ENCODE measurements at places on chromosomes 3 and 15.

- no peak for DNase-seq
Measured at GRCh38 chr3:139772539-139773500, 95.0 kb upstream of the NMNAT3 start.

GRCh38 chr15:85044894-85045293 is 63.2 kb downstream of the PDE8A start:
- DNase-seq: no peak

DNA sequence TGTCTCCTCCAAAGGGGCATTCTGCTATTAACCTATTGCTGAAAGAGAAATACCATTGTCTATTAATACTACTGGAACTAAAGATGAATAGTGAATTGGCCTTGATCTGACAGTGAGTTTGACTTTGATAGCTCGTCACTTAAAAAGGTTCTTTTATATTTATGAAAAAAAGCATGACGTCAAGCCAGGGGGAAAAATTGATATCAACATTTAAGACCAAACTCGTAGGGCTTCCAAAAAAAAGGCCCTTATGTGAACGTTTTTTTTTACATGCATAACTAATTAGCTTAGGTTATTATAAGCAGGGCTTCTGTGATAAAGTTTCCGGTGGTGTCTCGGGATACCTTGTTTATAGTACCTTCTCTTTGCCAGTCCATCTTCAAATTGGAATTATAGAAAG is 63.3 kb upstream of the SAMMSON start:
- DNase-seq: no peak

DNA sequence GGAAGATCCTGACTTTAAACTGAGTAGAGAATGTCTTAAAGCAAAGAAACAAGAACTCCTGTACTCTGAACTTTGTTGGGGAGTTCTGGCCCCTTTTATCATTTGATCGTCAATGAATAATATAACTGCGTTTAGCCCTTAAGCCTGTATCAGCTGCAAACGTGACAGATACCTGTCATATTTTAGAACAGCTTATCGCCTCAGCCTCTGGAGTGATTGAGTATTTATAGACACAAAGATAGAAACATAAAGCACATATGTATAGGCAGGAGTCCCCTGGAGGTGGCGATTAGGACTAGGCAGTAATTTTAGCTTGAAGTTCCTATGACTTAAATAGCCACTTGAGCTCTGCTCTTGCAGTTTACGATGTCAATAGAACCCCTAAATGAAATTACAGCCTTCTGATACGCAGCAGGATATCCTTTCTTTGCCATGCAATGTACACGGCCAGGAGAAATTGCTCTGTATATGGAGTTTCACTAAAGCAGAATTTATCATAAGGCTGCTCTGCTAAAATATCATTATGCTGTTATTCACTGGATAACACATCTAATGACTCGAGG is 321.8 kb downstream of the TIGIT start:
- no peak for DNase-seq

GRCh38 chr3:42368861-42369260 is 41.5 kb downstream of the LYZL4 start:
- no peak for DNase-seq

GRCh38 chr3:162468791-162469190 is 972.2 kb downstream of the OTOL1 start:
- no peak for DNase-seq

DNA sequence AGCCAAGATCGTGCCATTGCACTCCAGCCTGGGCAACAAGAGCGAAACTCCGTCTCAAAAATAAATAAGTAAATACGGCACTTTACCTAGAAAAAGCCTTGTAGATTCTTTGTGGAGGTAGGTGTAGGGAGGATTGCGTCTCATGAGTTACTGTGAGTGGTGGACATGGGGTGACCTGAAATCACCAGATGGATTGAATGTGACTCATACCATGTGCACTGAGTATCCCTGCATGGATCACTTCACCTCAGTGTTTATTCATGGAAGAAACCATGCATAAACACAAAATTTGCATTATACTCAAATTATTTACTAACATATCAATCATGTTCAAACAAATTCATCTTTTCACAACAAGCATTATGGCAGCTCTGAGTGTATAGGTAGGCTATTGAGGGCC is 55.9 kb downstream of the MRPS25 start:
- DNase-seq: no peak

DNA sequence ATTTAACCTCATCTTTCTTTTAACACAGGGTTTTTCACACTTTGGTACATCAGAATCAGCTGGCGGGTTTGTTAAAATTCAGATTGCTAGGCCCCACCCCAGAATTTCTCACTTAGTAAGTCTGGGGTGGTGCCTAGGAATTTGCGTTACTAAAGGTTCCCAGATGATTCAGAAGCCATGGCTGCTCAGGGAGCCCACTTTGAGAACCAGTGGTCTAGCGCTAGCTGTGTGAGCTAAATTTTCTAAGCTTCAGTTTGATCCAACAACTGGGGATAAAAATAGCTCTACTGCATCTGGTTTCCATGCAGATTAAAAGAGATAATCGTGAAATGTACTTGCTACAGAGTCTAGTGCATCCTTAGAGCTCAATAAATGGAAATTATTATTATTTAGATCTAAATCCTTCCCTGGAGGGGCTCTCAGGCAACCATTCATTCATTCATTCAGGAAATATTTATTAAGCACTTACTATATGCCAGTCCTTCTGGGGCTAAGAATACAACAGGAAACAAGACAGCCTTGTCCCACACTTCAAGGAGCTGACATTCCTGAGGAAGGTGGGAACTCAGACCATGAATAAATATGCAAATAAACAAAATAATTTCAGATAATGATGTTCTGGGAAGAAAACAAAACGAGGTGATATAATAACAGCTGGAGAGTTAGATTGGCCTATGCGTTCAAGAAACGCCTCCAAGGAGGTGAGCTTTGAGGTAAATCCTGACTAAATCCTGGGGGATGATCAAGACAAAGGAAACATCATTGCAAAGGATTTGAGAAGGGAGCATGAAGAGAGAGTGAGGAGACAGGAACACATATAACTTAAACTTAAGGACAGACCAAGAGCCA is 3.9 kb upstream of the CIDEC start:
- no peak for DNase-seq

- DNase-seq: peak; percentile 13
Measured at GRCh38 chr3:128447561-128448013, 19.1 kb downstream of the DNAJB8 start.

DNA sequence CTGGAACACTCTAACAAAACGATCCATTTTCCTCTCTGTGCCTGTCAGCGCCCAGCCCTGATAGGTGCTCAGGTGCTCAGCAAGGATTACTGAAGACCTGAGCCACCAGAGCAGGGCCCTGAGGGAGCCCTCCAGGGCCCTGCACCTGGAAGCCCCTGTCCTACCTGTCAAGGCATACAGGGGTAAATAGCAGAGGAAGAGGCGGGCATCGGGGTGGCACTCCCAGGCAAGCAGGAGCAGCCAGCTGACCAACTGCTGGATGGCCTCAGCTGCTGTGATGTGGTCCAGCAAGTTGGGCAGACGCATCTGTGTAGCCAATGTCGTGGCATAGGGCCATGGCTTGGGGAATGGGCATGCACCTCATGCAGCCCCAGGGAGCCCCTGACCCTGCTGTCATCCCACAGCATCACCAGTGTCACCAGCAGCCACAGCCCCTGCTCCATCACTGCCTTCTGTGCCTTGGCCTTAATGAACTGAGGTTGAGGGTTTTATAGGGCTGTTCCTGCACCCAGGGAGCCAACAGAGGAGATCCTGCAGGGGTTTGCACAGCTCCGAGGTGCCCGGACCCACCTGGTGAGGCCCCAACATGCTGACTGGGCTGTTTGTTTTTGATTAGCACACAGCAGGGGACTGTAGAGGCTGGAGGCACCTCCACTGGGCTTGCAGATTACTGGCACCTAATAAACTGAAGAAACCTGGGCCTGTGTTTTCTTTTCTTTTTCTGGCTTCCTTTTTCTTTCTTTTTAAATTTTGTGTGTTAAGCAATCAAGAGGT is 7.9 kb upstream of the WDR6 start:
- no peak for DNase-seq

DNA sequence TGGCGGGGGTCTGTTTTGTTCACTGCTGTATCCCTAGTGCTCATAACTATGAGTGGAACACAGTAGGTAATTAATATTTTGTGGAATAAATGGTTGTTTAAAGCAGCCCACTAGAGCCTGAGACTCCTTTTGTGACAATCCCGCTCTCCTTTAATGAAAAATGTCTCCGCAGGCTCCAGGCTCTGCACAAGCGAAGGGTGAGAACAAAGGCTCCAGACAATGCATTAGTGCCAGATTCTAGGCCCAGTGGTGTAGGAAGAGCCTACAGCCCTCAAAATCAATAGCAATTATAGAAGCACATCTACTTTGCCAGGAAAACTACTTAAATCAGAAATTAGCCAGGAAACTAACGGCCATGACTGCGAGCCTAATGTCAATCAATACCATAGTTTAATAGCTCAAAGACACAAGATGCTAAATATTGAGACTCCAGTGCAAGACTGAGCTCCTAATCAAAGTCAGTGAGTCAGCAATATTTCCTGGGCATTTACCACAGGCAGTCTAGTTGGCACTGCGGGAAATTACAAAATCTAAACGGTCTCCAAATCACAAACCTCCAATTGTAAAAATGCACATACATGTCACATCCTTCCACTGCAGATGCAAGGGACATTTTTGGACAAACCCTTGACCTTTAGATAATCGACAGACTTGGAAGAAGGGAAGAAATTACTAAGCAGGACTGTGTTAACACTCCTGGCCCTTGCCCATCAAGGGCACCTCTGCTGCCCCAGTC is 2.3 kb downstream of the ANXA2 start:
- DNase-seq: no peak

GRCh38 chr15:65580287-65580686 is 30.6 kb downstream of the INTS14 start:
- no peak for DNase-seq

- no peak for DNase-seq
Measured at GRCh38 chr3:178804606-178805005, 267.0 kb downstream of the ZMAT3 start.

- DNase-seq: no peak
Measured at GRCh38 chr3:152706991-152707713, 127.8 kb upstream of the P2RY1 start.

DNA sequence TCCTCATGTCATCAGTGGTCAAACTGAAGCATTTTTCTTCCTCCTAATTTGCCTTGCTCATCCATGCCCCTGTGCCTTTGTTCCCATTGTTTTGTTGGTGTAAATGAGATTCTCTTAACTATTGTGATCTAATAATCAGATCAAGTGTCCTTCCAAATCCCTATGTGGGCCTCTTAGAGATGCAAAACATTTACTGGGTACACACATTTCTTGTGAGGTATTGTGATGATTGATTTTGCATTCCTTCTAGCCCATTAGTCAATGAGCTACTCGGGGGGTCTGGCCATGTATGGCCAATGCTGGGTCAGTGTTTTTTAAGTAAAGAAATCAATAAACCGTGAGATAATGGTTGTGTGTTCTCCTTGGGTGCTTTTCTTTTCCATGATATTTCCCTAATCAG is 580.4 kb downstream of the VGLL3 start:
- no peak for DNase-seq

- DNase-seq: no peak
Measured at GRCh38 chr15:71301958-71302621, 186.8 kb downstream of the THSD4 start.

GRCh38 chr15:70547846-70548487 is 215.4 kb downstream of the UACA start:
- no peak for DNase-seq

DNA sequence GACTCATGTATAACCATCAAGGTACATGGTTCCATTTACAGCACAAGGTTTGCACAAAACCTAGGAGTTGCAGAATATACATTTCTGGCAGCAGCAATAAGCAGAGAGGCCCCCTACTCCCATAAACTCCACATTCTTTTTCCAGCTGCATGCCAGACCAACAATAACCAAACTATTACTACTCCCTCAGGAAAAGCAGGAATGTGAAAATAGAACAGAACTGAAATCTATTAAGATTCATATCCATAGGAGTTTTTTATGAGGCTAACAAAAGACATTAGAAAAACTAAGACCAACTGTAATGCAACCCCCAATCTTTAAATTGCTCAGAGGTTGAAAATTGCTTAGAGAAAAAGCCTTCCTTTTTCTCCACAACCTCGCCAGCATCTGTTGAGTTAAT is 27.6 kb upstream of the TOP2B start:
- DNase-seq: no peak

DNA sequence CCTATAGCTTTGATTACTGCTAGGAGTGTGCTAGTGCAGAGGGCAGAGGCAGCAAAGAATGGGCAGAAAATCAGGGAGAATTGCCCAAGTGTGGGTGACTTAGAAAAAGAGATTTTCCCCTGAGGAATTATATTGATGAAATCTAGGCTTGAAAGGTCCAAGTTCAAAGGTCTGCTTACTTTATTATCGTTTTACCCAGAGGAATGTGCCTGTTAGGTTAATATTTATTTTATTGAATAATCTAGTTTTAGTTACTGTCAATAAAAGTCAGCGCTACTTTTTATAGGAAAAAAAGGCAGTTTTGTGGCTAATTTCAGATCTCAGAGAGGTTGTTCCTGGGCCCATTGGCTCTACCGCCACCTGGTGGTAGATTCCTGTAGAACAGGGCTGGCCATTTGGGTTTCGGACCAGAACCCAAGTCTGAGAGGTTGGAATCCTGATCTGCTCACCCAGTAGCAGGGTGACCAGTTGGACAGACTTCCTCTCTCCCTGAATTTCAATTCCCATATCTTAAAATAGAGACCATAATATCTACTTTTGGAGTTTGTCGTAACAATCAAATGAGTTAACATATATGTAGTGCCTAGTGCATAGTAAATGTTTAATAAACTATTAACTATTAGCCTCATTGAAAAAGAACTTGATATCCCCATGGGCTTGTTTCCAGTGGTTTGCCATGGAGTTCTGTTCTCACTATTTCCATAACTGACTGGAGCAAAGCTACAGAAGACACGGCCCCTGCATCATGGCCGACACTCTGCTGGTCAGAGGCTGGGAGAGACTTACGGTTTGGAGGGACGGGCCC is 62.7 kb upstream of the ZNF148 start:
- peak; percentile 34 for DNase-seq

- DNase-seq: no peak
Measured at GRCh38 chr3:179398574-179399231, 51.2 kb downstream of the MFN1 start.

DNA sequence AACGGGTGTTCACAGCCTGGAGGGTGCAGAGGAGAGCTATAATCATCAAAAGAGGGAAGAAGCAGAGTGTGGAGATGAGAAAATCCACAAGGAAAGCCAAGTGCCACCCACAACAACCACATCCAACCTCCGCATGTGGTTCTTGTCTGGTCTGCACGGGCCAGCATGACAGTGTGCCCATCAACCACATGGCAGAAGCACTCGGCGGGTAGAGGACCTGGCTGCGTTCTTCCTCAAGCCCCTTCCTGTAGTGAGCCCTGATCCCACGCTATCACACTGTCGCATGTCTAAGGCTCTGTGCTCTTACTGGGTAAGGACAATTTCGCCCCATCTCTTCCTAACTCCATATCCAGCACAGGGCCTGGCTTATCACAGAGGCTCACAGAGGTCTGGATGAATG is 41.9 kb downstream of the PTPN23 start:
- DNase-seq: no peak

GRCh38 chr3:23668430-23668904 is 137.3 kb upstream of the UBE2E1 start:
- no peak for DNase-seq

DNA sequence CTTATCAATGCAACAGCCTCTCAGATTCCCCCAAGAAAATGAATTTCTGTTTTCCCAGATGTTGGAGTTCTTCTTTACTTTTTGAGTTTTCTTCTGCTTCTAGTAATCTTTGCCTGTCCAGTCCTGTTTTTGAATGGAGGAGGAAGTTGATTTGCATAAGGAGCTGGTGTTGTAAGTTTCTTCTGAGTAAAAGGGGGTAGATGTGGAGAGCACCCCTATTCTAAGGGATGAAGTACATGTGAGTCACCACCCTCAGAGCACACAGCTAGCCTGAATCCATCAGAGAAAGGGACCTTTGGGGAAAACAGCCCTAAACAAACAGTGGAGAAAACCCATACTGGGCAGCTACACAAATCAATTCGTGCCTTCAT is 34.5 kb downstream of the ACAA1 start:
- no peak for DNase-seq

Measured in activated CD8-positive, alpha-beta memory T cell treated with anti-CD3 and anti-CD28 coated beads for 48 hours (primary cell).